ENCODE measurements at places on chromosomes 7 and 10.

DNA sequence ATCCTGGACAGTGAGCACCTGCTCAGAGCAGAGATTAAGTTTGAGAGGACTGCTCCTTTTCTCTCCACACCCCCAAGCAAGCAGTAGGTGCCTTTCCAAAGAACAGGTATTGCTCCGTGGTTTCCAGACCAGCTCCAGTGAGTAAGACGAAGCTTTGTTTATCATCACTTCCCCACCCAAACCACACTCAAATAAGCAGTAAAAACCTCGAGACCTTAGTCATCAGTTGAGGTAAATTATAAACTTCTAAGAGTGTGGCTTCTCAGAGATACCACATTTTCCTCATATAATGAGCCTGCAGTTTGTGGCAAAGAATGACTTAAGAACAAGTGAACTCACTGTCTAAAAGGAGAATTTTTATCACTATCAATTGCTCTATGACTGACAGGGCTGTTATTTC lies 50.0 kb upstream of the GRB10 start:
- no peak for DNase-seq

DNA sequence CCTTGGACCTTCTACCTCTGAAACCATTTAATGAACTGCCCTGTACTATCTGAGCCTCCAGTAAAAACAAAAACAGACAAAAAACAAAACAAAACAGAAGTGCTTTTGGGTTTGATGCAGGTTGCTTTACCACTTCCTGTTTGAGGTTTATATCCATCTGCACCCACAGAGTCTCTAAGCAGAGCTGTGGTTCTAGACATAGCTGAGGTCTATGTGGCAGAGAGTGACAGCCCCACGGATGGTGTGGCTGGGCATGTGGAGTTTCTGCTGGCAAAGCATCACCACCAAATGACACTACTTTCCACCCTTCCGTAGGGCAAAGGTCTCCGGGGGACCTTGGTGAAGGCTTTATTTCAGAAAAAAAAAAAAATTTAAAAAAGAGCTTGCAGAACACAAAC lies 754.2 kb downstream of the GRID1 start:
- DNase-seq: peak; percentile 51

DNA sequence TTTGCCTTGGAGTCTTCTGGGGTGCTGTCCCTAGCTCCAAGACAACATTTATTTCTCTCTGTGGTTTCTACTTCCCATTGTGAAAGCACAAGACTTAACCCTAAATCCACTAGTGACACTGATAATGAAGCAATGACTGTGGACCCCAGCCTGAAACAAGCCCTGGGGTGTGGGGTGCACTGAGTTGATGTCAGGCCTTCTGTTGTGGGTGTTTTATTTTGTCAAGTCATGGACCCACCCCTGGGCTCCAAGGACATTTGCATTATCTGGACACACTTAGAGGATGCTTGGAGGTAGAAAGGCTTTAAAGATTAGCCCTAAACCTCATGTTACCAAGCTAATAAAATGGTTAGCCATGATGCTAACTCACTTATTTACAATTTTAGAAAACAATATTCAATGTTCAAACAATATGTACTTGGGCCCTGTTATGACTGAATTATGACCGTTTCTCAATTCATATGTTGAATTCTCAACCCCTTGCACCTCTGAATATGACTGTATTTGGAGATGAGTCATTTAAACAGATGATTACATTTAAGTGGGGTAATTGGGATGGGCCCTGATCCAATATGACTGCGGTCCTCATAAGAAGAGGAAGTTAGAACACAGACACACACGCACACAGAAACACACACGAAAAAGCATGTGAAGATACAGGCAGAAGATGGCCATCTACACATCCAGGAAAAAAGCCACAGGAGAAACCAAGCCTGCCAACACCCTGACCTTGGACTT lies 137.2 kb upstream of the IGFBP3 start:
- no peak for DNase-seq

GRCh38 chr10:110897184-110897583 lies 21.8 kb downstream of the BBIP1 start:
- no peak for DNase-seq

DNA sequence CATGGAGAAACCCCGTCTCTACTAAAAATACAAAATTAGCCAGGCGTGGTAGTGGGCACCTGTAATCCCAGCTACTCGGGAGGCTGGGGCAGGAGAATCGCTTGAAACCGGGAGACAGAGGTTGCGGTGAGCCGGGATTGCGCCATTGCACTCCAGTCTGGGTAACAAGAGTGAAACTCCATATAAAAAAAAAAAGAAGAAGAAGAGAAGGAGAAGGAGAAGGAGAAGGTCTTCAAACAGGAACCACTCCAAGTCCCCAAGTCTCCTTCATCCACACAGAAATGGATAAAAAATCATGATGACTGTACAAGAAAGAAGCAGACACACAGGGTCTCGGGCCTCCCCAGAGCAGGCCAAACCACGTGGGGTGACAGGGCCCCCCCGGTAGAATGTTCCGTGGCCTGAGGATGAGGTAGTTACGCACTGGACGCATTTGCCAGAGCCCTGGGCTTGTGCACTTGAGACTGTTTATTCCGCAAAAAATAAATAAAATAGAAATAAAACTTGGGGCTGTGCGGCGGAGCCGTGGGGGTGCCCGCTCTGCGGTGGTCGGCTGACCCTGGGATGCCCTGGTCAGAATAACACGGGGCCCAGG lies 15.8 kb downstream of the VENTX start:
- no peak for DNase-seq

Data from CD4-positive, alpha-beta T cell treated with Interleukin-2 at 100 ng/mL for 4 hours (primary cell).